ENCODE measurements at places on chromosomes 12 and 14. TPM values are rescaled to one million over a fixed set of nuclear protein-coding genes. Genes with fewer than 3 reads are reported as not detected.

- DNase-seq = no peak
Measured at GRCh38 chr14:45135156-45135555, 574 bp upstream of the FANCM start.

Gene TMPO
- 16.9 TPM for total RNA-seq

GRCh38 chr12:25056011-25056410 is 107.1 kb upstream of the BCAT1 start:
- DNase-seq = no peak

Gene AQP6
- not detected for total RNA-seq

DNA sequence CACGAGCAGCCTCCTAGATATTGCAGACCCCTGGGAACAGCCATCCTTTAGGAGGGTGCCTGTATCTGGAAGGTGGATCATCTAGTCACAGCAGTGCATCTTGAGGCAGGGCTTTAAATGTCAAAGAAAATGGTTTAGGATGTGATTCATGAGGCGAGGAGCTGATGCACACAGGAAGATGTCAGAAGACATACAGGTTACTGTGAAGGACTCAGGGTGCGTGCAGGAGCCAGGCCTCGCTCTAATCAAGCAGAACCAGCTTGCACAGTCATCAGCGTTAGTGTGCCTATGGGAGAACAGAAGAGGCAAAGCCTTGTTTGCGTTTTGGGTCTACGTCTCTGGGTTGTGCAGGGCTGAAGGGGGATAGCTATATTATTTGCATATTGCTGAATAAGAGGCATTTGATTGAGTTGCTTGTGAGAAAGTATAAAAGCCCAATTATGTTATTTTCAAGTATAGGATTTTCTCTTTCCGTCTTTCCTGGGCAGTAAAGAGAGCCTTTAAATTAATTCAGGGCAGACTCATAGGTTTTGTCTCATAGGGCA is 77.3 kb upstream of the RPH3A start:
- DNase-seq = no peak

DNA sequence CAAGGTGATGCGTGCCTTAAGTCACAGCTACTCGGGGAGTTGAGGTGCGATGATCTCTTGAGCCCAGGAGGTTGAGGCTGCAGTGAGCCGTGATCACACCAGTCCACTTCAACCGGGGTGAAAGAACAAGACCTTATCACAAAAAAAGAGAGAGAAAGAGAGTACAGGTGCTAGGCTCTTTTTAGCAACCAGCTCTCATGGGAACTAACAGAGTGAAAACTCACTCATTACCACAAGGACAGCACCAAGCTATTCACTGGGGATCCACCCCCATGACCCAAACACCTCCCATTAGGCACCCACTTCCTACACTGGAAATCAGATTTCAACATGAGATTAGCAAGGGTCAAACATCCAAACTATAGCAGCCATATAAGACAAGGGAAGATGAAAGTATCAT is 164.2 kb downstream of the NDUFA12 start:
- DNase-seq = no peak

- DNase-seq = no peak
Measured at GRCh38 chr14:102581193-102581592, 11.3 kb upstream of the RCOR1 start.

Gene SERPINA12
- total RNA-seq = not detected

GRCh38 chr14:75283833-75284563 is 5.4 kb downstream of the FOS start:
- DNase-seq = no peak

GRCh38 chr14:26791117-26791806 is 193.4 kb upstream of the NOVA1 start:
- no peak for DNase-seq

DNA sequence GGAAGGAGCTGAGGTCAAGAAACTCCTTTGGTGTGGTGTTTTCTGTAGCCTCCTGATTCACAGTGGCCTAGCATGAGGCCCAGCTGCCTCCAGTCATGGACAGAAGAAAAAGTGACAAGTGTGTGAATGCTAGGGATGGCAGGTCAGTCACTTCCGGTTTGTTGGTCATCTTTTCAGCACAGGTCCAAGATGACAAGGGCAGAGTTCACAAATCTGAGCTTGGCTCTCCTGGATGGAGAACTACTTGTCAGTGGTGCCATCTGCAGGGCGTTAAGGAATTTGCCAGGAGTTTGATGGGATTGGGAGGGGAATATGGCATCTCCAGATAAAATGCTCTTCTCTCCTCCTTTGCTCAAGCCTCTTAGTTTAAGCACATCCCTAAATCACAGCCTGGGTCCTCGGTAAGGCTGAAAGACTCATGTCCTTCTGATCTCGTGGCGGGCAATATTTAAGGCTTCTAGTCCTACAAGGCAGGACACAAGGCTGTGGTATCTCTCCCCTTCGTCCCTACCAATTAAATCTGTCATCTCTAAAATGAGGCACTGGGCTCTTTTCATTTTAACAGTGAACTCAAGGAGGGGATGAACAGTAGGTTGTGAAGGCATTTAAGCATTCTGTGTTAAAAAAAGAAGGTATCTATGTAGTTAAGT is 10.0 kb downstream of the TUBA1B start:
- peak; percentile 32 for DNase-seq

DNA sequence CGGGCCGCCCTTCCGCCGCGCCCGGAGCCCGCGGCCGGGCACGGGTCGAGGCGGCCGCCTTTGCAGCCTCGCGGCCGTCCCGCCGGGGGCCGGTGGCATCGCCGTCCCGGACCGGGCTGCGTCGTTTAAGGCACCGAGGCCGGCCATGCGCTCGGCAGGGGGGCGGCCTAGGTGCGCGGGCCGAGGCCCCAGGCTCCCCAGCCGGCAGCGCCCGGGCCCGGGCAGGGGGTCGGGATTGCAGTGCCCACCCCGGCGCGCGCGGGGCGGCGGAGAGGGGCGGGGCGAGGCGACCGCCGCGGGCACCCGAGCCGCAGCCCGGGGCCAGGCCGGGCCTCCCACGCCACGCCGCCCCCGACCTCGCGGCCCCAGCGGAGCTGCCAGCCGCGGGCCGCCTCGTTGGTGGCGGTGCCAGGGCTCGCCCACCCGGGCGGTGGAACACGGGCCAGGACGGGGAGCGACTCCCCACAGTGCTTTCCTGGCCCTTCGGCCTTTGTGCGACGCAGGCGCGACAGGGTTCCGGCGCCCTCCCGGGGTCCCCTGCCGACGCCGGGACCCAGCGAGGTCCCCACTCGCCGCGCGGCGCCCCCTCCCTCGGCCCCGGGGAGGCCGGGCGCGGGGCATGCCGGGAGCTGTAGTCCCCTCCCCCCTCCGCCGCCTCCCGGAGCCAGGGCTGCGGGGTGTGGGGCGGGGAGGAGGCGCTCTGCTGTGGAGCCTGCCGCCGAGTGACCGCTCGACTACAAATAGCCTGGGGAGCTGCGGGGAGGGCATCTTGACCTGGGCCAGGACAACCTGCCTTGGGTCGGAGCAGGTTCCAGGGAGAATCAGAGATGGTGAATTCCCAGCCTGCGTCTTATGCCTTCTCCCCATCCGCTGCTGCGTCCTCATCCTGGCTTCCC is 769 bp downstream of the FKBP4 start:
- DNase-seq = peak; percentile 87

DNA sequence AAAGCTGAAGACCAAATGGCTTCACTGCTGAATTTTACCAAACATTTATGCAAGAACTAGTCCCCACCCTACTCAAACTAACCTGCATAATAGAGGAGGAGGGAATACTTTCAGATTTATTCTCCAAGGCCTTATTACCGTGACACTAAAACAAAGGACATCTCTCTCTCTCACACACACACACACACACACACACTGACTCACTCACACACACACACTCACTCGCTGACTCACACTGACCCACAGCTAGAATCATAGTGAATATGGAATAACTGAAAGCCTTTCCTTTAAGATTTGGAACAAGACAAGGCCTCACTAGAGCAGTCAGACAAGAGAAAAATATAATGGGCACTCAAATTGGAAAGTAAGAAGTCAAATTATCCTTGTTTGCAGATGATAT is 1014.1 kb downstream of the TMTC2 start:
- DNase-seq = no peak

DNA sequence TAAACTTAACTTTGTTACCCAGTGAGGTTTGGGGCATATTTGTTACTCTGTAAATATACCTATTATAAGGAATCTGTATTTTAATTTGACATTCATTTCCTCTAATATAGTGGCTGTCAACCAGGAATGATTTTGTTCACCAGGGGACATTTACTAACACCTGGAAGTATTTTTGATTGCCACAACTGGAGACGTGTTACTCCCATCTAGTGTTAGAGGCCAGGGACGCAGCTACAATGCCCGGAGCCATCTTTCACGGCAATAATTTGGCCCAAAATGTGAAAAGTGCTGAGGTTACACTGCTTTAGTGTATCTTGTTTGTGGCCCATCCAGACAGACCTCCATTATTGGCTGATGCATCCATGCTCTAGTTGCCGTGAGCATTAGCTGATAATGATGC is 881.3 kb upstream of the ATXN7L3B start:
- DNase-seq = no peak

Gene DPPA3
- not detected for total RNA-seq

Gene LRRC10
- total RNA-seq = 43.8 TPM

Measured in left ventricle myocardium inferior (tissue), 1 donor.